ENCODE measurements at places on chromosomes 5 and 9.

DNA sequence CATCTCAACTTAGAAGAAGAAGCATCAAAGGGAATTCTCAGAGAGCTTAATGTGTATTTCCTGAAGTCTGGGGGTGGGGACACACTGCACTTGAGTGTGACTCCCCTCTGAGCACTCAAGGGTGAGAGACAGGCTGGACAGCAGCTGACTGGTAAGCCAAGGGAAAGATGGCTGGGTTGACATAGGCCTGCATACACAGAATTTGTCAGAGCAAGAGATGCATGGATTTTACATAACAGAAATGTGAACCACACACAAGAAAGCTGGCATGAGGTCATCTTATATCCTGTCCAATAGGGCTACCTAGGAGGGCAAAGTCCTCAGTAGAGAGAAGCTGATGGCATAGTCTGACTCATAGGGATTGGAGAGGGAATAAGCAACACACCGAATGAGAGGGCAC is 114.3 kb upstream of the EPB41L4A start:
- no peak for DNase-seq

DNA sequence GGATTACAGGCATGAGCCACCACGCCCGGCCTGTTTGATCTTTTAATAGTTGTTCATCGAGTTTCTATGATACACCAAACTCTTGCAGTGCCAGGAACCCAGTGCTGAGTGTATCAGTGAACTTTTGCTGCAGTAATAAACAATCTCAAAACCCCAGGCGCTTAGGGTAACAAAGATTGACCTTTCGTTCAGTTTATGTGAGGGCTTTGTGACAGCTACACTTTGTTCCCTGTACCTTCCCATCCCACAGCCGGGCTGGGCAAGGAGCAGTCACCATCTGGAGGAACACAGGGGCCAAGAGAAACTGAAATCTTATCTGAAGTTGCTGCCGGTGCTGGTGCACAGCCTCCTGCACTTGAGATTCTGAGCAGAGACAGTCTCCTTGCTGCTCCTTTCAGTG is 17.2 kb upstream of the WNK2 start:
- DNase-seq = no peak

DNA sequence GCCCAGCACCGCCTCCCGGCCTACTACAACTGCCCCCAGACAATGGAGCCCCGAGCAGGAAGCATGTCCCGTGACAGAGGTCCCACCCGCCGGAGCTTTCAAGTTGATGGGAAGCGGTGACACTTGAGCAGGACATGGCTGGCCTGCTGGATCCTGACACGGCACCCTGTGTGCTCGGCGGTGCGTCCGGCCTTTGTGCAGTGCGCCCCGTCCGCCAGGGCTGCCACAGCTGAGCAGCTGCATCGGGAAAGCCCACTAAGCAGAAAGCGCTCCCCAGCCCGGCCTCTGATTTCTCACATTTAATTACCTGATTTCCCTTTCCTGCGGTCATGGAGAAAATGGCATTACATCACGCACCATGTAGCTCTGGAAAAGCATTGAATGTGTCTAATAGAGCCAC is 611.9 kb downstream of the IRX1 start:
- DNase-seq = no peak

DNA sequence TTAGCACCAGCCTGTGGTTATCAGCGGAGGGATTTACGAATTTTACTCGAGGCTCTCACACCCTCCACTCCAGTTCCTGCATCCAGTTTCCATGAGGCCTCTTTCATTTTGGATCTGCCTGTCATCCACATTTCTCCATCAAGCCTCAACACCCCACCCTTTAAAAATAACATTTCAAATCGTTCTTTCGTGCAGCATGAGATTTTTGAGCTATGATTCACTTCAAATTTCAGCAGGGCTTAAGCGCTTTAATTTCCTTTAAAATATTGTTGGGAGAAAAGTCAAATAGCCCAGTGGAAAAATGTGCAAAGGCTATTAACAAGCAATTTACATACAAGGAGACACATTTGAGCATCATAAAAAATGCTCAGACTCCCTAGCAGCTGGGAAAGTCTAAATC is 103.2 kb downstream of the MSX2 start:
- no peak for DNase-seq

DNA sequence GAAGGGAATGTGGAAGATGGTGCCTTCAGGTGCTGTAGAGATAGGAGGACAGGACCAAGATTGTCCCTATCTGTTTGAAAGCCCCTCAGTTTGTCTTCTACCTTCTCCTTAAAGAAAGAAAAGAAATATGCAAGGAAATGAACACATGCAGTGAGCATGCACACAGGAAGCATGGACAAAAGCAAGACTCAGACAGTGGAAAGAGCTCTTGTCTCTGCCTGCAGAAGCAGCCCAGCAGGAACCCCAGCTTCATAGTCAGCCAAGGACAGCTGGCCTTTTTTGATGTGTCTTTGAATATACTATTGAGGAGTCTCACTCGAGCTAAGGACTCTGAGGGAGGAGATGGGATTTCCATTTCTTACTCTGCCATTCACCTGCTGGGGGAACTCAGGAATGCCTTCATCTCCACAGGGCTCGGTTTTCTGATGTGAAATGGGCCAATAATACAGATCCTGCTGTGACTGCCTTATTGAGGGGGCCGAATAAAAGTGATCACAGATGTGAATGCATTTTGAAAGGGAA is 132.5 kb upstream of the ADRA1B start:
- DNase-seq = no peak

- DNase-seq = no peak
Observed at GRCh38 chr9:137128862-137129455, 10.0 kb upstream of the GRIN1 start.

DNA sequence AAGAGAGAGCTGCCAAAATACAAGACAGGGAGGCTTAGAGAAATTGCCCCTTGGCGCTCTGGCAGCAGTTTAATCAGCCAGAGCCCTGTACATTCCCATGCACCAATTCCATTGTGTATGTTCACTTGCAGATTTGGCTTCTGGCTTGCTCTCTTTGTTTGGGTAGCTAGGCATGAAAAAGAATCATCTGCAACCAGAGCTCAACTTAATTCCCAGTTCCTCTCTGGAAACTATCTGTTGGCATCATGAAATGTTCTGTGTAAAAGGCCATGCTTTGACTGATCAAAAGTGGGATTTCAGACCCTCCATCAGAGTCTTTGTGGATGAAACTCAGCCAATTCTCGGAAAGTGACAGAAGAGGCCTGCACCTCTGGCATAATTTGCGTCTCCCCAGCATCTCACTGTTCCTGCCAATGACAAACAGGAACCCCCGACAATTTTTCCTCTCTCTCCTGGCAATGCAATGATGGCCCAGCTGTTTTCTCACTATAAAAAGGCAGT is 53.8 kb upstream of the RAD23B start:
- no peak for DNase-seq

DNA sequence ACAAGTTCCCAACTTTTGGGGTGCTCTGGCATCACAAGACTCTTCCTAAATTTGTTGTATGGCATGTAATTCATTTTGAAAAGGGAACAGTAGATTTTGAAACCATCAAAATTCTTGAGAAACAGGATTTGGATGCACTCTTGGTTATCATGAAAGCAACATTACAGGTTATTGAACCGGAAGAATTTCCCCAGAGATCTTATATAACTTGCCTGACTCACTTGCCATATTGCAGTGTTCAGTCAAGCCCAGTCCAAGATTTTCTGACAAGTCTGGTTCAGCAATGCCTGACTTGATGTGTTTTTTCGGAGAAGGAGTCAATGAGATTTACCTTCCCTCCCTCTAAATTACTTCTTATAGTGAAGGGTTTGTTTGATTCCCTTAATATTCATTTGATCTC is 32.0 kb downstream of the SMIM15 start:
- DNase-seq = no peak

GRCh38 chr5:181039931-181040630 is at the start of gene BTNL9:
Gene BTNL9, plus strand, starts transcription at chr5:181040266. Its CDS starts 5,224 bp downstream, at chr5:181045490.
- no peak for DNase-seq

- no peak for DNase-seq
Observed at GRCh38 chr5:54743997-54744788, 226.6 kb downstream of the SNX18 start.

GRCh38 chr5:122701640-122702523 is 73.0 kb upstream of the SNX2 start:
- no peak for DNase-seq

GRCh38 chr9:79858508-79858907 is 286.7 kb downstream of the TLE4 start:
- no peak for DNase-seq

DNA sequence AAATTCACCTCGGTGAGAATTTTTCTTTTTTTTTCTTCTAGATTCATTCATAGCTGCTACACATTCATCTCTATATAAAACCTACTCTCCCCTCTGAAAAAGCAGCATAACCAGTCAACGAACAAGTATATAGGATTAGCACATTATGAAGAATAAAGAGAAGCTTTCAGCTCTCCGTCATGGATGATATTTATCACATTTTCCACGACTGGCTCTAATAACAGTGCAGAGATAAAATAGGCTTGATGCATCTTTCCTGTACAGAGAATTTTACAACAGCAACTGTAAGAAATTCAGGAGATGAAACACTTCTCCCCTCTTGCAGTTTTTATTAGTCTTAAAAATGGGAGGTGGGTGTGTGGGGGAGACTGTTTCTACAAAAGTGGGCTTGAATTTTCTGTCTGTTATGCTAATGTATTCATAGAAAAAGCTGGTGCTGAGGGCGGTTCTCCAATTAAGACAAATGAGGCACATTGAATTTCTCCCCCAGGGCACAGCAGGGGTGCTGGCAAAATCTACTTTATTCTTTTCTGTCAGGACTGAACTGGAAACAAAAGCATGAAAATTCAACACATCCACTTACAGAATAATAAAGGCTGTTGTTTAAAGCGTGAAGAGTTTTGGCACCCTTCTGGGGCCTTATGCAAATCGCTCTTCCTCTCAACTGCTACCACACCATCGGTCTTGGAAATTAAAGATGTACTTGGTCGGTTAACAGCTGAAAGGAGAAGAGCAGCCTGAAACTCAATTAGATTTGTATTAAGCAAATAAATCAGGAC is 233.9 kb upstream of the ZNF608 start:
- no peak for DNase-seq

Data from HEK293T (cell line).